ENCODE measurements at places on chromosomes 11 and 22.

DNA sequence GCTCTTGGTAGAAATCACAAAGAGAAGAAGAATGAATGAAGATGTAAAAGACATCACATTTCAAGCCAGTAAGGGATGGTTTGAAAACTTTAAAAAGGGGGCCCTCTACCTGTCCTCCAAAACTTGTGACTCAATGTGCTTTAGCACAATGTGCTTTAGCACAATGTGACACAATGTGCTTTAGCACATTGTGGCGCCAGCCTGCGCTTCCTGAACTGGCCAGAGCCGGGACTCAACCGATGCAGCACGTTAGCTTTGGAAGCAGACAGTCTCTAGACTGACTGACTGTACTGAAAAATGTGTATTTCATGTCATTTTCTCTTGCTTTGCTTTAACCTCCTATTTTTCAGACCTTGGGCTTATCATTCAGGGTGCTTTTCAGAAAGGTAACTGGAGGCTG is 63.5 kb downstream of the FAM83F start:
- DNase-seq = peak; percentile 25

DNA sequence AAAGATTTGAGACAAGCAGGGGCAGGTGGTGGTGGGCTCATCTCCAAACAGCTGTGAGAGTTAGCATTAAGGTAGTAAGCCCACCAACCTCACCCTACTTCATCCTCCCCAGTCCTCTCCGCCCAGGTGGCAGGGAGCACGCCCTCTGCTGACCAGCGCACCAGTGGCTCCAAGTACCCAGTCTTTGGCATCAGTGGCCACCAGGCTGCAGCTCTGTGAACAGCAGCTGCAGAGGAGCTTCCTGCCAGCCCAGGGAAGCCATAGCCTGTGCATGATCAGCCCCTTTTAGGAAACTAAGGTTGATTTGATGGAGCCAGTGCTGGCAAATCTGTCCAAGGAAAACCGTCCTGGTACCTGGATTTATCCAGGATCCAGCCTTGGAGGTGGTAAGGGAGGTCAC is 21.7 kb downstream of the CAVIN3 start:
- DNase-seq = no peak

DNA sequence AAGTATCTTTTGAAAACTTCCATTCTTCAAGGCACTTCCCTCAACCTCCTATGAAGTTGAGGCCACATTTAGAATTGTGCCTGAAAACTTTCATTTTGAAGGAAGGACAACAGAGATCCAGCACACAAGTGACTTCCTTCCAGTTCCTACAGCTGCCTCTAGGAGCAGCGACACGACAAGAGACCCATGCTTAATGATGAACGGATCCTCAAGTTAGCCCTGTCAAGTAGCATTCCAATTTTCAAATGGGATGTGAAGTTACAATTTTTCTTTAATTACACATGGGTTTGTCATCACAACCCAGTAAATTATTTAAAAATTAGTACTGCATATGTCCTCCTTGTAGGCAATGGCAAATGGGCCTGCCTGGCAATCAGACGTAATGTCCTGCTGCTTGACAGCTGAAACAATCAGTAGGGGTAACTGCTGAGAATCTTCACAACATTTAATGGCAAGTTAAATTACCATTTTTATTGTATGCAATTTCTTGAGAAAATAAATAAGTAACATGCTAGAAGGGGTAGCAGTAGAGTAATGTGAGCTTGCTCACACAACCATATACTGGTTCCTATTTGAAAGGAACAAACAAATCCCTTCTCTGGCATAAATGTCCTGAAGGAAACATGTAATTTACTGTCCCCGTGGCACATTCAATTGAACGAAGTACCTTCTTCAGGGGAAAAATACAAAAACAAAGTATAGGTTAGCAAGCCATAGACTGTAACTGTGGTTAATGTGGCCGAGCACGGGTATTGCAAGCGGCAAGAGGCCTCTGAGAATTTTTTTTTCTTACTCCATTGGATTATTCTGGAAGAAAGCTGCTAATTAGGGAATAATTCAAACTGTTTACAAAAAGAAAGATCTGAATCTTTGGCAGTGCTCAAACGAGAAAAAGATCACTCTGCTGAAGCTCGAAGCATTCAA is 288.3 kb downstream of the CADM1 start:
- peak; percentile 31 for DNase-seq

DNA sequence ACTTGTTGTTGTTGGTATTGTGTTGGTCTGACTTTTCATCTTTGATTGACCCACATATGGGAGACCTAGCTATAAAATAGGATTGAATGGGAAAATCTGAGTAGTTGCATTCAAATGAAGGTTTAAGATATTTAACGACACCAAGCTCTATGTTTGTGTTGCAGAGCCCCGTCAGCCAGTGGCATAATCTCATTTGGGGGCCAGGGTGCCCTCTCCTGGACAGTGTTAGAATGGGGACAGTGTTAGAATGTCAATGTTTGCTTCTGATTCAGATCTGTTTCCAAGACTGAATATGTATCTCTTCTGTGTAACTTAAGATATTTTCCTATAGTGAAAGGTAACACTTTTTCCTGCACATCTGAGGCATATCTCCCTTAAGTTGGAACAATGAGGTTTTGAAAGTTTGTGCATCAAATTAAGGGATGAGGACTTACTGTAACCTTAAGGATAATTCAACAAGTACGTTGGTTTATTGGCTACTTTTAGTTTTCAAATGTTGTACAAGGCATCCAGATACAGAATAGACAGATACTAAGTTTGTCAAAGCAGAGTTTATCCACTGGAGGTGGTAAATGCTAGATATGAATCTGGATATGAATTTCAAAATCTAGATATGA is 5.3 kb upstream of the OR52M1 start:
- DNase-seq = peak; percentile 50

DNA sequence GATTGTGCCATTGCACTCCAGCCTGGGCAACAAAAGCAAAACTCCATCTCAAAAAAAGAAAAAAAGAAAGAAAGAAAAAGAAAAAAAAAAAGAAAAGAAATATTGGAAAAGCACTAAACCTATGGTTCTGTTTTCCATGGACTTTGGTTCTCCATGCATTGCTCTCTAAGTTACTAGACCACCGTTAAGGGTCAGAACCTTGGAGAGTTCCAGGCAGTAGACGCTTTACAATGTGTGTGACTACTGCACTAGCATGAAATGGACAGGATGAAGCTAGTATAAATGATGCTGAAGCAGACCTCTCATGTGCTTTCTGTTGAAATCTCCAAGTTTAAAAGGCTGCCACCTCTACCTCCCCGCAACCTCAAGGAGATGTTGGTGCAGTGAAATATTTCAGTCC is 63.5 kb downstream of the SIK2 start:
- DNase-seq = no peak

DNA sequence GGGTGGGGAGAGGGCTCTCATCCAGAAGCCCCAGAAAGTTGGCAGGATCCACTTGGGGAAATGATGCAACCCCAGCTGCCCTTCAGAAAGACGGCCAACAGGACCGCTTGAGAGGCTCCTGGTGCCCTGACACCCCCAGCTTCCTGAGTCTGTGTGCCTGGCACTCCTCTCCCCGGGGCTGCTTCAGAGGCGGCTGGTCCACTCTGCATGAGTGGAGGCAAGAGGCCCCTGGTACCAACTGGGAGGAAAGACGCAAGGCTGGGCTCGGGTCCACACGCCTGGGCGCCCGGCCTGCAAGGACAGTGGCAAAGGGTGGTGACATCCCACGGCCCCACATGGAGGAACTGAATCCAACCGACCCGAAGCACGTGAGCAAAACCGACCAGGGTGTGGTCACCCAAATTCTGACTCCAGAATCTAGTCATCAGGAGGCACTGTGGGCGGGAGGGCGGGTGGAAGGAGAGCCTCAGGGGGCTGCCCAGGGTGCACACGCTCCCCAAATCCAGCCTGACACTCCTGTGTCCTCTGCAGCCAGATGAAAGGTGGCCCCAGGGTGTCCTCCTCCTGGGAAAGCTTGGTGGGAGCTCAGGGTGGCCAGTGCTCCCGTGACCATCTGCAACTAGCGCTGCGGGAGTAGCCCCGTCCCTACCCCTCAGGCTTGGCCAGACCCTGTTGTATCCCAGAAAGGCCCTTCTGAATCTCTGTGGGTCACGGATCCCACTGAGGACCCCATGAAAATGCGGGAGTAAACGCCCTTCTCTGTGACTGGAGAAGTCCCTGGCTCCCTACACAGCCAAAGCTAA is 3.7 kb downstream of the RNH1 start:
- DNase-seq = no peak

- DNase-seq = no peak
Measured at GRCh38 chr11:66333220-66333877, 2.9 kb downstream of the RIN1 start.

GRCh38 chr22:40637183-40638150 is 948 bp upstream of the MRTFA start:
- peak; percentile 62 for DNase-seq

- no peak for DNase-seq
Measured at GRCh38 chr11:122068141-122068540, 47.9 kb downstream of the BLID start.

- DNase-seq = no peak
Measured at GRCh38 chr11:132472411-132473172, 1059.7 kb downstream of the OPCML start.

DNA sequence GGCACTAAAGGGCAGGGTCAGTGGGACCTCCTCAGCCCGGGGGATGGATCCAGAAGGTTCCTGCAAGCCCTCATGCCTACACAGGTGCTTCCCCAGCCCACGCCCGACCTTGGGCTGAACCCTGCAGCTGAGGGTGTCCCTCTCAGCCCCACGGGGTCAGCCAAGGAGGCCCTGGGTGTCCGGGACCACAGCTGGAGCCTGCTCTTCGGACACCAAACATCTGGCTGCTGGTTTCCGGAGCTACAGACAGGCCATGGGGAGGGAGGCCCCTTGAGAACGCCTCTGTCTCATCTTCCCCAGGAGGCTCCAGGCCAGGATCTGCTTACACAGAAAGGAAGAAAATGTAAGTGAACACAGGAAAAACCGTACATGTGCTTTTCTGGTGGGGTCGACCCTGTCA is 355.7 kb downstream of the MN1 start:
- no peak for DNase-seq

- no peak for DNase-seq
Measured at GRCh38 chr11:127790592-127790991, 790.0 kb upstream of the KIRREL3 start.

DNA sequence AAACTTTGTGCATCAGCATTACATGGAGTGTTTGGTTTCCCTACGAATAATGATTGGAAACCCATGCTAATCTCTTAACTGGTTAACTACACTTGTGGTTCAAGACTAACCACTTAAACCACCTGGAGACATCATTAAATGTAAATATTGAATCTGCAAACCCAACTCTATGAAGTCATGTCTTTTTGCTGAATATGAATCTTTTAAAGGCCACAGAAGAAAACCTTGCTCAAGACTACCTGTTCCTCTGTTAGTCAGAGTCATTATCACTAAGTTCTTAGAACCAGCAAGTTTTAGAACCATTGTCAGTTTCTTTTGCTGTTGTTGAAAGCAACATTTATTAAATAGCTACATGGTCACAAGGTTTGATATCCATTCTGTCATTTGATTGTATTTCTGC is 70.7 kb downstream of the SIK2 start:
- DNase-seq = no peak

DNA sequence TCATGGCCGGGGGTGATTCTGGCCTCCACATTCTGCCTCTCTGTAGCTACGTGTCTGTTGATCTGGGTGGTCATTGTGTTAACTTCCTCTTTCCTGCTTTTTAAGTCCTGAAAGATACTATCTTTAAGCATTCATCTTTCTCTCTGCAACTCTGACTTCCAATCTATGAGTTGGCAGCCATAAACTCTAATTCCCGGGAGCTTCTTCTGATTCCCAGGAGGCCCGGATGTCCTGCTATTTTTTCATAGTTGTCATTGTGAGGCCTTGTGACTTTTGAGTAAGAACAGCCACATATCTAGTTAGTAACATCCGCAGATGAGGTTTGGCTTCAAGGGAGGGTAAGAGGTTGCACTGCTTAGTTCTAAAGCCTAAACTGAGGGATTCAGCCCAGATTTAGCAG is 107.8 kb downstream of the SYN3 start:
- DNase-seq = no peak

- peak; percentile 20 for DNase-seq
Measured at GRCh38 chr11:32584921-32585320, 1.3 kb downstream of the EIF3M start.

- DNase-seq = no peak
Measured at GRCh38 chr11:73866095-73866579, 10.5 kb downstream of the COA4 start.

DNA sequence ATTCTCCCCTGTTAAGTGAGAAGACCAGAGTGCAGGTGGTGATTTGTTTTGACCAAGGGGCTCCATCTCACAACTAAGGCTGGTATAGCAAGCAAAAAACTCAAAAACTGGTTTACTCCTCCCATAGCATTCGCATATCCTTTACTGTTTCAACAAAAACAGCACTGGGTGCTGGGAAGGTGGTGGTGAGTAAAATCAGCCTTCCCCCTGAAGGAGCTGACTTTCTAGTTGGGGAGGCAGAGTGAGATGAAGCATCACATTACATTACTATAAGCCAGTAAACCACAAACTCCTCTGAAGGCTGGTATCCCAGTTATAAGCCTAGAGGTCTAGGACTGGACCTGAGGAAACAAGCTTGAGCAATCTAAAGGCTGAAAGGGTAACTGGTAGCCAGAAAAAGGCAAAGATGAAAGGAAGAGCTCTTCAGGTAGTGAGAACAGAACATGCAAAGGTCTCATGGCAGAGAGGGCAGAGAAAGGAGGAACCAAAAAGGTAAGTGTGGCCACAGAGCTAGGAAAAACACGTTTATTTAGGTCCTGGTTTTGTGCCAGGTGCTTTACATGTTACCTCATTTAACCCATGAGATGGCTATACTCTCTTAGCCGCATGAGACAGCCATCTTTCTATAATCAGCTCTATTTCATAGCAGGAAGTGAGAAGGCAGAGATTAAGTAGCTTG is 22.3 kb downstream of the TMEM123 start:
- DNase-seq = peak; percentile 61

DNA sequence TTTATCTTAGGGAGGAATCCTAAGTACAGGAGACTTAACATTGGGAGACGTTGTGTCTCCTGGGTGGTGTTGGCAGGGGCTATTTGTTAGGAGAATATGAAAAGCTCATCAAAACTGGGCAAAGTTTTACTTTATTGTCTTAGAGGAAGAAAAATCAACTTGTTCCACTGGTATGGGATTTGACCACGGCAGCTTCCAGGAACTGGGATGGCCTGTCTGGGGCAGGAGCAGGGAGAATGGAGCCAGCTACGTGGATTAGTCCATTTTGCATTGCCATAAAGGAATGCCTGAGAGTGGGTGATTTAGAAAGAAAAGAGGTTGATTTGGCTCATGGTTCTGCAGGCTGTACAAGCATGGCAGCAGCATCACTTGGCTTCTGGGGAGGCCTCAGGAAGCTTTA is 198.4 kb downstream of the ADAMTS15 start:
- no peak for DNase-seq

DNA sequence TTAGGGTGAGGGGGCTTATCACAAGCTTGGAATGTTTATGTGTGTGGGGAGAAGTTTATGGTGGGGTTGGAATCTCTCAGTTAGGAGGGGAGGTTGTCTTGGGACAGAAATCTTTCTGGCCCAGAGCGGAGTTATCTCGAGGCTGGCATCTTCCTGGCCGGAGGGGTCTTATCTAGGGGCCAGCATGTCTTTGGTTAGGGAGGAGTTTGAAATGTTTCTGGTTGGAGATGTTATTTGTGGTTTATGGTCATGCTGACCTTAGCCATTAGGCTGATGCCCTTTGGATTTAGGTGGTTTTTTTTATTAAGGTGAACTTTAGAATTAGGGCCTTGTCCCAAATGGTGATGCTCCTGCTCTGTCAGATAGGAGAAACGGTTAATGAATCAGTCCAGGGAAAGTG is 7.9 kb upstream of the RBMXL2 start:
- DNase-seq = no peak

All from CD8-positive, alpha-beta T cell (primary cell).